ENCODE measurements at places on chromosomes 2 and 18. TPM values are rescaled to one million over a fixed set of nuclear protein-coding genes. Genes with fewer than 3 reads are reported as not detected.

Gene AQP12B
- not detected for total RNA-seq

Gene RGPD4
- total RNA-seq, result under 0.01 TPM

Gene FHL2
- total RNA-seq, result 173 TPM

Gene NT5DC4
- total RNA-seq, result 1.8 TPM

Gene COL4A4
- total RNA-seq, result under 0.01 TPM

Gene SLC16A14
- total RNA-seq, result 0.51 TPM

Gene GRHL1
- total RNA-seq, result 6.0 TPM
